NCI-H1436 (cell line): ENCODE measurements at places on chromosomes 2 and 18.

DNA sequence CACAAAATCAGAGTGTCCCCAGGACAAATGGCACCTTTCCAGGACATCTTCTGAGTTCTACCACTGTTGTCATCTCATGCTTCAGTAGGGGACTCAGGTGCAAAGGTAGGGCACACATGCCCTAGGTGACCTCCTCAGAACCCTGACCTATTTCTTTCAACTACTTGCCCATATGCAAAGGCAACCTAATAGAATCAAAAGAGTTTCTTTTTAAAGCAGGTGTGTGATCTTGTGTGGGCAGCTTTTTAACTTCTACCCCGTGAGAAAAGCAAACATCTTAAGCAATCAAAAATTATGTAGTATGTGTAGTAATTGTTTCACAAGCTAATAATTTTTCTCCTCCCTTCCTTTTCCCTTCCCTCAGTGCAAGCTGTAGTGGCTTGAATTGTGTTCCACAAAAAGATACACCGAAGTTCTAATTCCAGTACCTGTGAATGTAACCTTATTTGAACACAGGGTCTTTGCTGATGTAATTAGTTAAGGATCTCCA is 333.1 kb downstream of the RND3 start:
- DNase-seq = no peak

DNA sequence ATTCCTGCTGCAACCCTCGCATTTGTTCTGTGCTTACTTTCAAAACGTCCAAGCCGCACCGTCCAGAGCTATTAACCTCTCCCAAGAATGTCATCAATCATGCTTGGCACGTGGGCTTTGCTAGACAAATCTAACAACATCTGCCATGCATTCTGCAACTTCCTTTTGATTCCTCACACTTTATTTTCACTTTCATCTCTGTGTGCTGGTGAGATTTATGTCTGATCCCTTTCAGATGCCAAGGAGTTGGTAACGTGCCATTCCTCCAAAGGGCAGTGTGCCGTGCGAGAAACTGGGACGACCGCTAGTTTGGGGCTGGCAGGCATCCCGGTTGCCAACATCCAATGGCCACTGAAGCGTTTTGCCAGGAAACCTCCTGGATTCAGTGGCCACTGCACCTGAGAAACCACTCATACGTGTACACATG is 230.0 kb upstream of the PARD3B start:
- no peak for DNase-seq

DNA sequence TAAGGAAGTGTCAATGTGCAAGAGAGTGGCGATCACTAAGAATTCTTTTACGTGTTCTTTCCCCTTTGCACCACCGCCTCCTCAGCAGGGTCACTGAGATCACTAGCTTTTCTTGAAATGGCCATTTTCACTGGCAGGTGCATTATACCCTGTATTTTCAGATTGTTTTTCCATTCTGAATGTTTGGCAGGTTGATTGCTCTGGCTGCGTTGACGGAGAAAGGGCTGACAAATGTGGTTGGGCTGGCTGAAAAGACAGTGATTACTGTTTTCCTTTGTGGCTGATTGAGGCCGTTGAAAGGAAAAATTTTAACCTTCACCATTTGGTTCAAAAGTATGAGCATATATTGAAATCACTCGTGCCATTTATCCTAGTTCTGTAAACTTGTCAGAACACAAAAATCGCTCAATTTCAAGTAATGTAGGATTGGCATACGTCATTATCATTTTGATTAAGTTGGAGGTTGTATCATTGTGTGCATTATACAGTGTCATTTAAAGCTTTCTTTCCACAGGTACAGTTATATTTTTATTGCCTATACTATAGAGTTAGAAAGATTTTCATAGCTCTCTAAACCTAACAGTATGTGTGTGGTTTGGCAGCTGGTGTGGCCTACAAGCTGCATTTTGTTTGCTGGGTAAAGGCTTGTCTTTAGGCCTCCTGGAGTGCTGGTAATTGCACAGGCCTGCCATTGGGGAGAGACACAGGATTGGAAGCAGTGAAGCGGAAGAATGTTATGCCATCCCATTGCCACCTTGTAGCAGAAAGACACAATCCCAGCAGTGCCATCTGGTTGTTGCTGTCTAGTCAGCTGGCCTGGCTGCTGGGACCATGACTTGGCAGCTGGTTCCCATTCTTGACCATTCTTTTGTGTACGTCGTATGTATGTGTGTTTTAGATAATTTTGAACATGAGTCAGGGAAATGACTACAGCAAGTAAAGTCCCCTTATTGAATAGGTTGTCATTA is 36.7 kb downstream of the DYNC1I2 start:
- DNase-seq = peak; percentile 58

- DNase-seq = no peak
Measured at GRCh38 chr2:18648161-18648560, 58.8 kb upstream of the NT5C1B start.

DNA sequence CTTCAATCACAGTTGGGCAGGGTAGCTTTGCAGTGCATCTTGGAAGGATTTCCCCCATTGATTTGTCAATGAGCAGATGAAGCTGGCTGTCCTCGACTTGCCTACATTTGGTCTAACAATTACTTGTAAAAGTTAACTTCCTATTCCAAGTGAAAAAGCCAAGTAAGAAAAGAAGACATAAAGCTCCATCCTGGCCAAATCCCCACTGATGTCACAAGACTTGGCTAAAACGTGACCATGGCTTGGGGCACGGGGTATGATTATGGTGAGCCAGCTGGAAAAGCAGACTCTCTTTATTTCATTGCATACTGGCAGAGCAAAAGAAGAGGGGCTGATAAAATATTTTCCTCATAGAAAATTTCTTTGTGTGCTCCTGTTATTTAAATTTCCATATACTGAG is 25.4 kb upstream of the PID1 start:
- no peak for DNase-seq

DNA sequence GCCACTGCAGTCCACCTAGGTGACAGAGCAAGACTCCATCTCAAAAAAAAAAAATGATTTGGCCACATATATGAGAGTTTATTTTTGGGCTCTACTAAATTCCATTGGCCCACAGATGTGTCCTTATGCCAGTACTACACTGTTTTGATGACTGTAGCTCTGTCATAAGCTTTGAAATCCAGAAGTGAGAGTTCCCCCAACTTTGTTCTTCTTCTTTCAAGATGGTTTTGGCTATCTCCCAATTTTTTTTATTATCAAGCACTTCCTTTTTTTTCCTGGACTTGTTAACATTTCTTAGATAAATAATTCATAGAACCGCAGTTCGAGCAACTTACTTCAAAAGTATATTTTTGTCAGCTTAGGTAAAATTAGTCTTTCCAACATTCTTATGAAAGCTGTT is 96.9 kb downstream of the TSHZ1 start:
- no peak for DNase-seq
